A549 treated with AZD2906 at 1 μM for 4 hours (cell line): ENCODE measurements at places on chromosomes 16 and 17. TPM values are rescaled to one million over a fixed set of nuclear protein-coding genes. Genes with fewer than 3 reads are reported as not detected.

Gene TNP2
- total RNA-seq = not detected in 5 replicates

Gene RHBDF2
- total RNA-seq = 54.6 to 64.5 TPM (median 61.4 TPM) in 5 replicates

Gene RHBDL1
- 0.50 to 1.5 TPM (median 1.3 TPM) in 5 replicates for total RNA-seq

Gene NPIPA5
- total RNA-seq = 0.81 to 4.5 TPM (median 1.2 TPM) in 5 replicates

Gene CCT6B
- total RNA-seq = 1.1 to 2.0 TPM (median 1.9 TPM) in 5 replicates

Gene CMC2
- total RNA-seq = 111 to 131 TPM (median 114 TPM) in 5 replicates

Gene GCGR
- total RNA-seq = 0.14 to 0.55 TPM (median 0.34 TPM) in 5 replicates
